Midbrain (tissue), 1 donor: ENCODE measurements at places on chromosomes 16 and 17.

DNA sequence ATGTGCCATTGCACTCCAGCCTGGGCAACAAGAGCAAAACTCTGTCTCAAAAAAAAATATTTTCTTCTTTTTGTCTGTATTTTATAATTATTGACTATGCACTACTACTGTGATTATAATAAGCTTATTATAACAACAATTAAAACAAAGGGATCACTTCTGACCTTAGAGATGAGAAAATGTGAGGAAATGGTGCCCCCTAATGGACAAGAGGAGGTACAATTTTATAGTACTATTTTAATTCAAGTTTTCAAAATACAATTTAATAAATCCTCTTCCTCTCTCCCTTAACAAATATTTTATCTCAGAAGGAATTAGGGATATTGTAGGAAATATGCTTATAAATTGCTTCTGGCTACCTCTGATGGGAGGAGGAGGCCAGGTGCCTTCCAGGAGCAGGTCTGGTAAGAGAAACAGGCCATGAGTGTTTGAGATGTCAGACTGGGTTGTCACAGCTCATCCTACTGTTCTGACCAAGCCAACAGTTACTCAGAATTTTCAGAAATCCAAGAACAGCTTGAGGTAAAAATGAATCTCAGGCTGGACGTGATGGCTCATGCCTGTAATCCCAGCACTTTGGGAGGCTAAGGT is 14.0 kb downstream of the VPS53 start:
- DNase-seq, result no peak

- no peak for DNase-seq
Measured at GRCh38 chr16:86569701-86570447, 3.2 kb downstream of the FOXC2 start.

GRCh38 chr16:85428899-85429775 is 184.0 kb upstream of the GSE1 start:
- DNase-seq, result no peak

DNA sequence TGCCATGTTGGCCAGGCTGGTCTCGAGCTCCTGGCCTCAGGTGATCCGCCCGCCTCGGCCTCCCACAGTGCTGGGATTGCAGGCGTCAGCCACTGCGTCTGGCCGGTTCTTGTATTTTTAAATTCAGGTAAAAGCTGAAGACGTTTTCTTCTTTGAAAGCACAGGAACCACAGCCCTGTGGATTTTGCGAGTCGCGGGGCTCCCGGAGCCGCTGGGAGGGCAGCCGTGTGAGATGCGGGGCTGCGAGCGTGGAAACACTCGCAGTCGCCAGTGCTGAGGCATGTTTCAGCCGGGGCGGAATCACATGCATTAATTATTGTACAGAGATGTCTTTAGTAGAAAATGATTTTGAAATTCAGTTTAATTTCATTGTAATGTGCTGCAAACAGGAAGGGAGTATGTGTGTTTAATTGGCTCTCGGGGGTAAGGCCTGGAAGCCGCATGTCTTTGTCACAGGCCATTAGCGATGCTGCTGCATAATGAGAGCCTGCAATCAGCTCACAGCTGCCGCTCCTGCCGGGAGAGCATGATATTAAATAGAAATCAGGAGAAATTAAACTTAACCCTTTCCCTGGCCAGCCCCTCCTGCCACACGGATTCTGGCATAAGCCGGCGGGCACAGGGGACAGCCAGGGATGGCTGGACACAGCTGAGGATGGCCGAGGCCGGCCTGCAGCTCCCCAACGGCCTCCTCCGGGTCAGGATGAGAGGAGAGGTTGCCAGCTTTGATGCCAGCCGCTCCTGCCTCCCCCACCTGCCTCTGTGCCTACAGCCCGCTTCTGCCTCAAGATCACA is 35.4 kb upstream of the CDH15 start:
- DNase-seq, result no peak

- DNase-seq, result no peak
Measured at GRCh38 chr17:22703786-22704441, 1011.6 kb downstream of the KCNJ18 start.
